ENCODE measurements at places on chromosomes 16 and 17.

DNA sequence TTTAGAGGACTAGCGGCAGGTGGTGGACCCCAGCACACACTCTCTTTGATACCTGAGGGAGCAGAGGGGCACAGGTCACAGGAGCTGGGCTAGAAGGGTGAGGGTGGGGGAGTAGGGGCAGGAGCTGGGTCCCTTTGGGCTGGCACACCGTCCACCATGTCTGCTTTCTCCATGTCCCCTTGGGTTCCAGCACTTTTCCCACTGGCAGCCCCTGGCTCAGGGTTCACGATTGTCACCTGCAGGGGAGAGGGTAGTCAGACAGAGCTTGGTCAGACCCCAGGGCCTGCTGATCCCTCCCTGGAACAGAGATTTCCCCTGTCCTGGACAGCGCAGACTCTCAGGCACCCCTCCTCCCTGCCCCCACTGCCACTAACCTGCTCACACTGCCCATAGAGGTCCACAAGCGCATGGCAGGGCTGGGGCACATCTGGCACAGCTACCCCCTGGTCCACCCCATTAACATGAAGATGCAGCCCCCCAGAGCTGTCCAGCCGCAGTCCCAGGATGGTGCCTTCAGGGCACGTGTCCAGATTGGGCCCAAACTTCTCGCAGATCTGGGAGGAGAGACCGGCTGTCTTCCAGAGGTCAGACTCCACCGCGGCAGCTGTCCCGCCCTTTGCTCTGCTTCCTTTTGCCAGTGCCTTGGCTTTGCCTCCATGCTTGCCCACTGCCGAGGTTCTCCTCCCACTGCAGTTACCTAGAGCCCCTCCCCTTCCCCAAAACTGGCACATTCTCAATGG lies 3.1 kb upstream of the GPS2 start:
- no peak for DNase-seq

DNA sequence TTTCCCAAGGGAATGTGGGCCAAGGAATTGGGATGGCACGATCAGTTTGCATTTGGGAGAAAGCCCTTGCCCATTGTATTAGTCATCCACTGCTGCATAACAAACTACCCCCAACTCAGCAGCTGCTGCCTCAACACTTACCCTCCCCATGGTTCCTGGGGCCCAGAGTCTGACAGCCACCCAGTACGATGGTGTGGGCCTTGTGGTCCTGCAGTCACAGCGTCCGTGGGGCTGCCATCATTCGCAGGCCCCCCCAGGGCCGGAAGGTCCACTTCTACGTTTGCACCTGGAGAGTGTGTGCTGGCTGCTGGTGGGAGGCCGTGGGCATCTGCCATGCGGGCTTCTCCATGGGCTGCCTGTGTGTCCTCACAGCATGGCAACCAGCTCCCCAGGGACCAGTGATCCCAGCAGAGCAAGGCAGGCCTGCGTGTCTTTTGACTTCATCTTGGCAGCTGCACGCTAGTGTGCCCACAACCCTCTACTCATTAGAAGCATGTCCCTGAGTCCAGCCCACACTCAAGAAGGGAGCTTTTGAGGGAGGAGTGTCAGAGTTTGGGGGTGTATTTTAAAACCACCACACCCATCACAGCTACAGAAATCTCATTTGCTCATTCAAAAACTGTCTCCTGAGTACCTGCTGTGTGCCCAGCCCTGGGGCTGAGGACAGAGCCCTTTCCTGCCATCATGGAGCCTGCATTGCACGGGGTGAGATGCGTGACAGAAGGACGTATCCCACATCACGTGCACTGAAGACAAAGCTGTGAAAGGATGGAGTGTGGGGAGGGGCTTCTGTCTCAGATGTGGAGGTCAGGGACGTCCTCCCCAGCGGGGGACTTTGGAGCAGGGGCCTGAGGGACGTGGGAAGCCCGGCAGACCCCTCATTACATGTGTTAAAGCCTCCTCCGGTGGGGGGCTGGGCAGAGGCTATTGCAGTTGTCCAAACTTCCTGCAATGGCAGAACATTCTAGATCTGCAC lies 185.0 kb upstream of the ZNF469 start:
- no peak for DNase-seq

DNA sequence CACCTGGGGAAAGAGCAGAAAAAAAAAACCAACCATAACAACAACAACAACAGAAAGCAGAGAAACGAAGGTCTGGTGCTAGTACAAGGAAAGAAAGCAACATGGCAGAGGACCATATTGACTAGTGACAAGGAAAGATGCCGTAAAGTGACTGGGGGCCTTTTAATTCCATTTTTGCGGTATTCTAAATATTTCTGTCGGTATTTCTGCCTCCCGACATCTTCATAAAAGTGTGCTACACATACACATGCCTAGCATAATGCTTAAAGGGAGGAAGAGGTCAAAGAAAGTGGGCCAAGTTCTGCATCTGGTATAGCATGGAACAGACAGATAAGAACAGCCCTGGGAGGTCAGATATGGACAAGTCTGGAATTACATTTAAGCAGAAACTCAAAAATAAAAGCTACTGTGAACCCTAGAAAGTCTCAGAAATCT lies 19.5 kb upstream of the RNF43 start:
- DNase-seq = no peak

DNA sequence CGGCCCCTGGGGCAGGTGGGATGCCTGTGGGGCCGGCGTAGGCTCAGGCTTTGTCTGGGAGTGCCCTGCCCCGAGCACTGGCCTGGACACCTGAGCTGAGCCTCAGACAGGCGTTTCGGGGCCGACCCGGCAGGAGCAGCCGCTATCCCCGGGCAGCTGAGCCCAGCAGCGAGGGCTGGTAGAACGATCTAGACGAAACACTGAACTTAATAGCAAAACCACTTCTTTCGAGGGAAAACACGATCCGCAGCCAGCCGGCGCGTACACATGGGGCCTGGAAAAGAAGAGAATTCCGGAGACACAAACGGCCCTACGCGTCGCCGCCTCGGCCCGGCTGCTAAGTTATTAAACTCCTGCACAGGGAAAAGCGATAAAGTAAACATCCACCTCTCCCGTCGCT lies 22.0 kb upstream of the SSTR5 start:
- DNase-seq = no peak

GRCh38 chr16:9630119-9630518 lies 538.7 kb downstream of the HAPSTR1 start:
- no peak for DNase-seq

- DNase-seq = no peak
These were observed 95.9 kb downstream of the HIC1 start for GRCh38 chr17:2150806-2151205.

GRCh38 chr17:48246612-48247011 lies 139.0 kb downstream of the SNX11 start:
- DNase-seq = no peak

GRCh38 chr16:21990381-21990944 lies 10.5 kb downstream of the PDZD9 start:
- no peak for DNase-seq

DNA sequence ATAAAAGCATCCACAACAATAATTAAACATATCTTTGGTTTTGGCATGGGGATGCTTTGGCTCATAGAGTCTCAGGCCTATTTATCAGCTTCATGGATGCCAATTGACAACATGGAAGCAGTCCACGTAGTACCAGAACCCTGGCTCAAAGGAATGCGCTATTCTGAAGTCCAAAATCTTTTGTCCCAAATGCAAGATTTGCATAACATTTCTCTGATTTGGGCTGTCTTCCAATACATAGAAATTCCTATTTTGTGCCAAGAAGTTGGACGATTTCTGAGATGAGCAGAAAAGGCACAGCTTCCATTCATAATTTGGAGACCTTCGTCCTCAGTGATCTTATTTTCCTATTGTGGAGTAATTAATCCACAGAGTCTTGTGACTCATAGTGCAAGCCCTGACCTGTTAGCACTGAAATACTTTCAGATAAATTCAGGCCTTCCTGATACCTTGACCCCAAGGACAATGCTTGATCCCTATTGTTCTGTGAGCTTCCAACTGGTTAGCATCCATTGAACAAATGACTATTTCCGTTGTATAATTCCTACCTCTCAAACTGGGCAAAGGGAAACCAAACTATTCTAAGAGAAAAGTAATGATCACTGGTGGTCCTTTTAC lies 78.4 kb upstream of the CDH11 start:
- no peak for DNase-seq

- DNase-seq = no peak
These were observed 40.1 kb upstream of the RHOT1 start for GRCh38 chr17:32102172-32102571.

- no peak for DNase-seq
These were observed 6.3 kb downstream of the TK1 start for GRCh38 chr17:78180508-78180907.

DNA sequence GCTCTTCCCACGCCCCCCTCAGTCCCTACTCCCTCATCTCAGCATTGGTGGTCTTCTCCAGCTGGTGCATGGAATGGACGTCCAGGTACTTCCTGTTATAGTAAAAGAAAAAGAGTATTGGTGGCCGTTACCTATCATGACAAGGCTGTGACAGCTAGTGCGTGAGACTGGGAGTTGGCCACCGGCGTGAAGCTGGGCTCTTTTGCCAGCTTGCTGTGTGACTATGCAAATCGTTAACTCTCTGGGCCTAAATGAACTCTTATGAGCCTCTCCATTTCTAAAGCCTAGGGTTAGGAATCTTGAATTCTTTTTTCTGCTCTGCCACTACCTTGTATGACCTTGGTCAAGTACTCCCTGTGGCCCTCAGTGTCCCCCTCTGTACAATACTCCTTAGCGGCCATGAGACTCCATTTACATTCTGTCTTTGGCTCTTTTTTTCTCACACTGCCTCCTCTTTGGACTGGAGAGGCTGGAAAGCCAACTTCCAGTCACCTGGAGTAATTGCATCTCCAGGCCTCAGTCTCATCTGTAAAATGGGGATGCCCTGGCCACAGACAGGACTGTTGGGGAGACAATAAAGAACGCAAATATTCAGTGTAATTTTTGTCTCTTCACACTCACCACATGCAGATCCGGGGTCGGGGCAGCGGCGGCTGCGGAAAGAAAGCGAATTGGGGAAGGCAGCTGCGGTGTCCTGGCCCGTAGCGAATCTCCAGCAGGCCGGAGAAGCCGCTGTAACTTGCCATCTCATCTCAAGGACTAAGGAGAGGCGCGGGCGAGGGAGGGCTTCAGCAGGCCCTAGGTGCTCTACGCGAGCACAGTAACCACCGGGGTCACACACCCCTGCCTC lies 1.1 kb downstream of the CFAP119 start:
- DNase-seq = peak; percentile 13

- DNase-seq = no peak
These were observed 33.5 kb downstream of the SMURF2 start for GRCh38 chr17:64628641-64629040.

- DNase-seq = peak; percentile 42
These were observed 71.9 kb downstream of the N4BP1 start for GRCh38 chr16:48537909-48538745.

- DNase-seq = no peak
These were observed 8.5 kb downstream of the KRT37 start for GRCh38 chr17:41415833-41416335.

DNA sequence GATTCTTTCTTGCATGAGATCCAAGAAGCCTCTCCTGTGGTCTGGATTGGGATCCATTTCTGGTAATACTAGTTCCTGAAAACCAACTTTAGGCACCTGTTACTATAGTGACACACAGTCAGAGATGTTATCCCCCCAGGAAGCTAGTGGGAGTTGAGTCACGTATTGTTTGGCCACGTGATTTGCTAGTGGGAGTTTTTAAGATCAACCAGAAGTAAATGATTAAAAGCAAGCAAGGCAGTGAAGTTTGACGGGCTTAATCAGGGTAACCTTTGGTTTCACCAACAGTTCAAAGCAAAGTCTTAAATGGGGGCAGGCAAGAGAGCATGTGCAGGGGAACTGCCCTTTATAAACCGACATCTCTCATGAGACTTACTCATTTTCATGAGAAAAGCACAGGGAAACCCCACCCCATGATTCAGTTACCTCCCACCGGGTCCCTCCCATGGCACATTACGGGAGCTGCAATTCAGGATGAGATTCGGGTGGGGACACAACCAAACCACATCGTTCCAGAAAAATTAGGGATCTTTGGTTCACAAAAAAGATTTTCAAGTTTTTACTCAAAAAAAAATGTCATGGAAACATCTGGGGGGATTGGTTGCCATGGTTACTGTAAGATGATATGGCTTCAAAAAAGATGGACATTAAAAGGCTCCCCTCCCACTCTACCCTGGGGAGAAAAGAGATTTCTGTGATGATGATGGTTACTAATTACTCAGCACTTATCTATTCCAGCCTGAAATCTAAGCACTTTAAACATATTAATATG lies 483.1 kb upstream of the ERCC4 start:
- DNase-seq = peak; percentile 69

DNA sequence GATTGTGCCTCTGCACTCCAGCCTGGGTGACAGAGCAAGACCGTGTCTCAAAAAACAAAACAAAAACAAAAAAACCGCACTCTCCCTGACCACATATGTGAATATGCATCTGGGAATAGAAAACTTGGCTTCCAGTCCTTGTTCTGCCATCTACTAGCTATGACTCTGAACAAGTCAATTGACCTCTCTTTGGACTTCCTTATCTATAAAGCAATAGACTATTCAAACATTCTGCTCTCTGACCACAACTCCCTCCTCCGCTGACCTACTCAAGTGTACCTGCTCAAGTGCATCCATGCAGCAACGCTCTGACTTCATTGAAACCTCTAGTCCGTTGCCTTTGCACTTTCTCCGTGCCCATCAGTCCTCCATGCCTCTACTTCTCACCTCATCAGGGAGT lies 52.6 kb upstream of the KDM6B start:
- no peak for DNase-seq

- DNase-seq = peak; percentile 87
These were observed 10.8 kb downstream of the LYRM1 start for GRCh38 chr16:20911361-20911760.

DNA sequence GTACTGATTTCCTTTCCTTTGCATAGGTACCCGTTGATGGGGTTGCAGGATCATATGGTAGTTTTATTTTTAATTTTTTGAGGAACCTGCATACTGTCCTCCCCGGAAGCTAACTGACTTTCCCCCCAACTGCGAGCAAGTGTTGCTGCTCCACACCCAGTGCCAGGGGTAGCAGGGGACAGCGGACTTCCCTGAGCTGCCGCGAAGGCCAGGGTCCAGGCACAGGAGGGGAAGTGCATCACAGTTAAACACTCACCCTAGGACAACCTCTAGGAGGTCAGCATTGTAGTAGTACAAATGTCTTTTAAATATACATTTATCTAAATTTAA lies 201.7 kb downstream of the NPIPB11 start:
- DNase-seq = no peak

- DNase-seq = no peak
These were observed 549.9 kb upstream of the CDH5 start for GRCh38 chr16:65816556-65816955.

- DNase-seq = peak; percentile 82
These were observed 127.1 kb upstream of the HS3ST3A1 start for GRCh38 chr17:13728781-13729180.

GRCh38 chr16:87276091-87276701 lies 41.0 kb downstream of the C16orf95 start:
- DNase-seq = no peak
